NCI-H1694 (cell line): ENCODE measurements at places on chromosomes 2 and 18.

DNA sequence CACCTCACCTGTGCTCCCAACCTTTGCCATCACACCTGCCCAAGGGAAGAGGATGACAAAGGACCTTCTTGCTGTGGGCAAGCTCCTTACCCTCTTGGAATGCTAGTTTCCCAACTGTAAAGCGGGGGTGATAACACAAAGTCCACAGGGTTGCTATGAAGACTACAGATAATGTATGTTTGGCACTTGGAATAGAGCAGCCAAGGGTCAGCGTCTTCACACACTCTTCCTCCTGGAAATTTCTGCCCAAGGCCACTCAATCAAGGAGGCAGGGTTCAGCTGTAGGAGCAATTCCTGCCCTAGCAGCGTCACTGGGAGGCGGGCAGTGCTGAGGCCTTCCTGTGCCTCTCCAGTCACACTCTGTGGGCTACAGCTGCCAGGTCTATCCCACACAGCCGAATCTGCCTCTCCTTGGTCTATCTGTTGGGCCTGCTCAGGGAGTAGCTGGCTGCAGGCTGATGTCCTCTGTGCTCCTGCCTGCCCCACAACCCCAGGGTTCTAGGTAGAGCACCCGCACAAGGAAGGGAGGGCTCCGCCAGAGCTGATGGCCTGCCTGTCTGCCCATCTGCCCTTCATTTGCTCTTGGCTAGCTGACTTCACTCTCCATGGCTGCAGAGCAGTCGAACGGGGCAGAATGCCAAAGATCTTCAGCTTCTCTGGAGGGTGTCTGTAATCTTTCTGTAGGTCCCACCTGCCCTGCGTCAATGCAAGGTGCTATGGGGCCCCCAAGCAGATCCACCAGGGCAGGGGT, 91.9 kb downstream of the MRO start:
- DNase-seq, result no peak

DNA sequence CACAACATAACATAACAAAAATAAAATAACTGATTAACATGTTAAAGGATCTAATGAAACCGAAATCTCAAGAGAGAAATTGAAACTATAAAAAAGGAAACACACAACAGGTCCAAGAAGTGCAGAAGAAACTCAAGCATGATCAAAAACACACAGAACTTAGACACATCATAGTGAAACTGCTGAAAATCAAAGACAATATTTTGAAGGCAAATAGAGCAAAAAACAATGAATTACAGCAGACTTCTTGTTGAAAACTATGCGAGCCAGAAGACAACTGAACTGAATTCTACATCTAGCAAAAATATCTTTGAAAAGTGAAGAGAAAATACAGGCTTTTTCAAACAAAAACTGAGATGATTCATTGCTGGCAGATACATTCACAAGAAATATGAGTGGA, 61.3 kb downstream of the UGP2 start:
- no peak for DNase-seq

DNA sequence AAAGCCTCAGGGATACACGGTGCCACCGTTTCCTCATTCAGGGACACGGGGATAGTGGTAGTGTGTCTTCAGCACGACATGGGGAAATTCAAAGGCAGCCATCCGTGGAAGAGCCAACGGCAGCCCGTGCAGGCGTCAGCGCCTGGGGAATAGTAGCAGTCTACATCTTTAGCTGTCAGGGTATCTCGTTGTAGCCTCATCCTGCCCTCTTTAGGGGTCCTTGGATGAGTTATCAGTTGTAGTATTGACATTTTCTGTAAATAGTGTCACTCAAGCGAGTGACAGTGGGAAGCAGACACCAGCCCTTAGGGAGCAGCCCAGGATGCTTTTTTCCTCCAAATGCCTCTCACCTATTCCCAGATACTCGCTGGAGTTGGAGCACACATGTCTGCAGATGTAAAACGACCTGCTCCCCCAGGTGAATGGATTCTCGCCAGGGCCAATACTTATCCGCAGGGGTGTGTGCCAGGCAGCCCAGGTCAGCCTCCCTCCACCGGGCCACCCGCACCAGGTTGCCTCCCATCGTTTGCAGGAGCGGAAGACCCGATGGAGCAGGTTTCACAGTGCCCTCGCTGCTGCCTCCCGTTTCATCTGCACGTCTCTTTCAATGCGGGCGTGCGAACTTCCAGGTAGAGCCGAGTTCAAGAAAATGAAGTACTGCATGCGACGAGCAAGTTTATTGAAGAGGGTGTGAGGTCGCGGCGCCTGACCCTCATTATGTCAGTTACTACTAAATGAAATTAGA, 41.0 kb downstream of the AGAP1 start:
- peak; percentile 9 for DNase-seq

DNA sequence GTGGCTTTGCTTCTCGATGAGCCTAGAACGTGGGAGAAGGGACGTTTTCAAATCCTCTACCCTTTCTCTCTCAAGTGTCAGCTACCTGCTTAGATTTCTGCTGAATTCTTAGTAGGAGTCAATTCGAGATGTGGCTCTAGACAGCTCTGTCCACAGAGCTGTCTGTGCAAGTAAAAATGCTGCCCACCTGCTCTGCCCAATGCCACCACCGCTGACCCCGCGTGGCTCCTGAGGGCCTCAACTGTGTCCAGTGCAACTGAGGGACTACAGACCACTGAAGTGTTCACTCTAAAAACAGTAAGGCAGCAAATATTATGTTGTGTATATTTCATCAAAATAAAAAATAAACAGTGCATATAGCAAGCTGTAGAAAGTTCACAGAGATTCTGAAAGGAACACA, 266.3 kb downstream of the ZNF516 start:
- DNase-seq, result no peak
